ENCODE measurements at places on chromosomes 2 and 18. TPM values are rescaled to one million over a fixed set of nuclear protein-coding genes. Genes with fewer than 3 reads are reported as not detected.

- H3K27me3 ChIP-seq: no peaks in the 10 kb centered on the region
- no peak overlapping the region for H3K4me3 ChIP-seq
- no peak overlapping the region for H3K27ac ChIP-seq
- no peaks in the 10 kb centered on the region for H3K4me1 ChIP-seq
- DNase-seq: no peak
- peaks cover 8% of the 10 kb centered on the region for H3K36me3 ChIP-seq
These were observed 34.7 kb downstream of the TFPI start for GRCh38 chr2:187519419-187520120.

DNA sequence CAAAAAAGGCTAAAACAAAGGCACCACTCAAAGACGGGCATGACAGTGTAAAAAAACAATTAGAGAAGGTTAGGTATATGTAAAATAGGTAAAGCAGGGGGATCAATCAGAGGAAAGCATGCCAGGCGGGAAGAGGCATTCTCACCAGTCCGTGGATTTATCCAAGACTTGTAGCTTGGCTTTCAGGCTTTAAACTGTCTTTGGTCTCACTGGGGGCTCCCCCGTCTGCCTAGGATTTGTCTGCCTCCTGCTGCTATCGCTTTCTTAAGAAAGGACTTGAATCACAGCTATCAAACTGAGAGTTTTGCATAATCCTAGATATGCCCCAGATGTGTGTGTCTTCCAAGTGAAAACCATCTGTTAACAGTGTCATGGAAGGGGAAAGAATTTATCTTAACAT, 11.1 kb upstream of the GORASP2 start:
- H3K27me3 ChIP-seq: no peaks in the 10 kb centered on the region
- H3K36me3 ChIP-seq: peaks cover under 1% of the 10 kb centered on the region
- no peak overlapping the region for H3K4me3 ChIP-seq
- no peak overlapping the region for H3K27ac ChIP-seq
- no peaks in the 10 kb centered on the region for H3K4me1 ChIP-seq
- no peak for DNase-seq

DNA sequence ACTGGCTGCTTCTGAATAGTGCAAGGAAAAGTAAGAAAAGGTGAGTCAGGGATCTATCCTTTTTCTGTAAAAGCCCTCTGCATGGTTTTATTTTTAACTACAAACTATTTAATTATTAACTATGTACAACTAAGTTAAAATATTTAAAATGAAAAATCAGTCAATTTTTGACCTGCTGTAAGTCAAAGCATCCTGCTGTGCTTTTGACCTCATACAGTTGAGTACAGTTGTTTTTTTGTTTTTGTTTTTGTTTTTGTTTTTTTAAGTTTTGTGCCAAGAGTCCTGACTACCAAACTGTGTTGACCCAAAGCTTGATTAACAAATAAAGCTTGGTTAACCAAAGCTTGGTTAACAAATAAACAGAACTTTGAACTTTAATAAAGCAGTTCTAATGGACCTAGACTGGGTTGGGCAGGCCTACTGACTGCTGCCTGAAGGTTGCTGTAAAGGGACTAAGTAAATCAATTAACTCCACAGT, at the start of gene ACMSD:
Gene ACMSD (plus strand): TSS at position 474 of the 478 bp plus-strand sequence. CDS start 67 bp downstream, outside the sequence.
- no peak for DNase-seq
- H3K27me3 ChIP-seq: no peaks in the 10 kb centered on the region
- no peaks in the 10 kb centered on the region for H3K36me3 ChIP-seq
- H3K4me1 ChIP-seq: no peaks in the 10 kb centered on the region
- no peak within 1 kb of the TSS for H3K27ac ChIP-seq
- no peak within 1 kb of the TSS for H3K4me3 ChIP-seq

- no peak overlapping the region for H3K4me3 ChIP-seq
- H3K27me3 ChIP-seq: no peaks in the 10 kb centered on the region
- peaks cover 4% of the 10 kb centered on the region for H3K36me3 ChIP-seq
- no peak for DNase-seq
- no peaks in the 10 kb centered on the region for H3K4me1 ChIP-seq
These were observed 69.7 kb upstream of the ACKR3 start for GRCh38 chr2:236499691-236500578.

GRCh38 chr2:233047206-233047605, 12.9 kb upstream of the INPP5D start:
- no peak overlapping the region for H3K4me3 ChIP-seq
- H3K4me1 ChIP-seq: peaks cover 3% of the 10 kb centered on the region
- H3K27ac ChIP-seq: no peak overlapping the region
- no peak for DNase-seq

GRCh38 chr18:72539901-72540300, 4.2 kb downstream of the CBLN2 start:
- no peaks in the 10 kb centered on the region for H3K36me3 ChIP-seq
- H3K4me1 ChIP-seq: peaks cover 18% of the 10 kb centered on the region
- peaks cover 21% of the 10 kb centered on the region for H3K27me3 ChIP-seq
- H3K27ac ChIP-seq: no peak overlapping the region
- no peak overlapping the region for H3K4me3 ChIP-seq

The BCL11A gene
- total RNA-seq: 14.9 TPM

- no peaks in the 10 kb centered on the region for H3K27me3 ChIP-seq
- H3K36me3 ChIP-seq: no peaks in the 10 kb centered on the region
- H3K4me1 ChIP-seq: no peaks in the 10 kb centered on the region
- no peak overlapping the region for H3K4me3 ChIP-seq
- no peak overlapping the region for H3K27ac ChIP-seq
- no peak for DNase-seq
These were observed 132.8 kb upstream of the PDE1A start for GRCh38 chr2:182559623-182560022.

GRCh38 chr18:54958704-54959625, at the start of gene CCDC68:
Gene CCDC68 (minus strand): TSS chr18:54959461. CDS start chr18:54942791, 16,670 bp downstream.
- peak within 1 kb of the TSS; percentile 40 for H3K4me3 ChIP-seq
- DNase-seq: no peak
- no peak within 1 kb of the TSS for H3K27ac ChIP-seq
- peaks cover 16% of the 10 kb centered on the region for H3K27me3 ChIP-seq

DNA sequence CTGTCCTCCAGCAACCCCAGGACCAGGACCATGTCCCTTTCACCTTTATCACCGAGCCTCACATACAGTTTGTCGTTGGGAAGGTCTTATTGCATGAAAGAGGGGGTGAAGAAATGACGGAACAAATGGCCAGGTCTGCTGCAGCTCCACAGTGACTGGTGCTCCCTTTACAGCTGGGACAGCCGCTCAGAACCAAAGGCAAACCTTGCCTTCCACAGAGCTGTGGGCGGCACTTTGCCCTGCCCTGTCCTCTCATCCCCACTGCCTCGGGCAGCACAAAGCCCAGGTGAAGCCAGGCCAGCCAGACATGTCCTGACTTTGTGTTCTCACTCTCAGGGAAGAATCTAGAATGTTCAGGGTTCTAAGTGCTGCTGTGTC, 961 bp downstream of the GPR55 start:
- no peak for DNase-seq
- peaks cover 10% of the 10 kb centered on the region for H3K4me1 ChIP-seq
- H3K27me3 ChIP-seq: no peaks in the 10 kb centered on the region
- no peak overlapping the region for H3K27ac ChIP-seq
- H3K36me3 ChIP-seq: no peaks in the 10 kb centered on the region

- H3K36me3 ChIP-seq: no peaks in the 10 kb centered on the region
- H3K4me1 ChIP-seq: peaks cover 14% of the 10 kb centered on the region
- no peak overlapping the region for H3K4me3 ChIP-seq
- no peaks in the 10 kb centered on the region for H3K27me3 ChIP-seq
- no peak overlapping the region for H3K27ac ChIP-seq
These were observed 59.7 kb upstream of the CAPN13 start for GRCh38 chr2:30866974-30867373.

GRCh38 chr2:84830758-84831500, 50.0 kb downstream of the TRABD2A start:
- DNase-seq: no peak
- no peaks in the 10 kb centered on the region for H3K27me3 ChIP-seq
- H3K4me1 ChIP-seq: peaks cover 9% of the 10 kb centered on the region
- no peak overlapping the region for H3K27ac ChIP-seq

DNA sequence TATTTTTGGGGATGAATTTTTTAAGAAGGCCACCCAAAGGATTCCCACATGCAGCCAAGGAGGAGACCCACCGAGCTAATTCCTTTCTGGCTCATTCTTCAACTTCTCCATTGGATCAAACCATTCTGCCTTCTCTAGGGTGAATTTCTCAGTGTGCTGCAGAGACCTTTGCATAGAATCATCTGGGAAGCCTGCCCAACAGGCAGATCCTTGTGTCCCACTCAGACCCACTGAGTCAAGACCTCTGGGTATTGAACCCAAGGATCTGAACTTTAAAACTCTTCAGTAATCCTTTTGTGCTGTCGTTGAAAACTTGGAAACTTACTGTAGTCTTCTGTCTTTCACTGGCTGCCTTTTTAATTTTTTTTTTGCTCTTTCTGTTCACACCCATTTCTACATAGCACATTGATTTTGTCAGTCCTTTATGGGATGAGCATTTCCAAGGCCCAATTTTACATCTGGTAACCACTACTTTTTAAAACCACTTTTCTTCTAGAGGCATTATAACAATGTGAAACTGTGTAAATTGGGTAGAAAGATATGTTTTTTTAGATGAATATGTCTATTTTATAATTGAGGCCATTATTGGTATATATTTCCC, 120.2 kb downstream of the TSN start:
- no peaks in the 10 kb centered on the region for H3K27me3 ChIP-seq
- no peak for DNase-seq
- no peak overlapping the region for H3K4me3 ChIP-seq
- no peaks in the 10 kb centered on the region for H3K36me3 ChIP-seq
- no peak overlapping the region for H3K27ac ChIP-seq

The ZNF516 gene
- total RNA-seq: 25.1 TPM

- H3K4me3 ChIP-seq: no peak overlapping the region
- no peaks in the 10 kb centered on the region for H3K4me1 ChIP-seq
- H3K36me3 ChIP-seq: peaks cover 4% of the 10 kb centered on the region
- no peaks in the 10 kb centered on the region for H3K27me3 ChIP-seq
These were observed 48.0 kb downstream of the ABI2 start for GRCh38 chr2:203376173-203376572.

The TCF23 gene
- total RNA-seq: 0.06 TPM

DNA sequence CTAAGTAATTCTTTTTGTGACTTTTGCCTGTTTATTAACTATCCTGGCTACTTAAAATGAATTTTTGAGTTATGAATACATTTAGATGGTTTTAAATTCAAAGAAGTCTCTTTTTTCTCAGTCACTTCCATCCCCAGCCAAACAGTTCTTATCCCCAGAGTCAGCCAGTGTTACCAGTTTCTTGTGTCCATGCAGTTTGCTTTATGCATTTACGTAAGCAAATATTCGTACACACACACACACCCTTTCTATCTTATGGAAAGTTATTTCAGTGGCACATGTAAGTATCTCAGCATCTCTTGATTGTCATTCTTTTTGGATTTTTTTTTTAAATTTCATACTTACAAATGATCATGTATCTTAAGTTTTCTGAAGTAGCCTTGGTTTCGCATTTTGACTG, 113.2 kb downstream of the NEDD4L start:
- no peaks in the 10 kb centered on the region for H3K27me3 ChIP-seq
- no peak for DNase-seq
- H3K36me3 ChIP-seq: peaks cover 3% of the 10 kb centered on the region
- H3K4me3 ChIP-seq: no peak overlapping the region
- H3K27ac ChIP-seq: no peak overlapping the region

GRCh38 chr18:21479721-21480120, 120.8 kb downstream of the ESCO1 start:
- no peaks in the 10 kb centered on the region for H3K4me1 ChIP-seq
- no peak overlapping the region for H3K27ac ChIP-seq
- no peak for DNase-seq
- no peak overlapping the region for H3K4me3 ChIP-seq
- no peaks in the 10 kb centered on the region for H3K36me3 ChIP-seq
- H3K27me3 ChIP-seq: no peaks in the 10 kb centered on the region

- H3K27ac ChIP-seq: no peak overlapping the region
- DNase-seq: peak; percentile 53
- no peaks in the 10 kb centered on the region for H3K36me3 ChIP-seq
- no peaks in the 10 kb centered on the region for H3K4me1 ChIP-seq
These were observed 16.5 kb downstream of the SCG2 start for GRCh38 chr2:223585666-223586065.

The CAVIN2 gene
- 26.6 TPM for total RNA-seq

- peaks cover 18% of the 10 kb centered on the region for H3K36me3 ChIP-seq
- no peak overlapping the region for H3K4me3 ChIP-seq
- peaks cover 11% of the 10 kb centered on the region for H3K4me1 ChIP-seq
- H3K27me3 ChIP-seq: no peaks in the 10 kb centered on the region
These were observed 86.2 kb upstream of the ASB18 start for GRCh38 chr2:236350426-236350825.

DNA sequence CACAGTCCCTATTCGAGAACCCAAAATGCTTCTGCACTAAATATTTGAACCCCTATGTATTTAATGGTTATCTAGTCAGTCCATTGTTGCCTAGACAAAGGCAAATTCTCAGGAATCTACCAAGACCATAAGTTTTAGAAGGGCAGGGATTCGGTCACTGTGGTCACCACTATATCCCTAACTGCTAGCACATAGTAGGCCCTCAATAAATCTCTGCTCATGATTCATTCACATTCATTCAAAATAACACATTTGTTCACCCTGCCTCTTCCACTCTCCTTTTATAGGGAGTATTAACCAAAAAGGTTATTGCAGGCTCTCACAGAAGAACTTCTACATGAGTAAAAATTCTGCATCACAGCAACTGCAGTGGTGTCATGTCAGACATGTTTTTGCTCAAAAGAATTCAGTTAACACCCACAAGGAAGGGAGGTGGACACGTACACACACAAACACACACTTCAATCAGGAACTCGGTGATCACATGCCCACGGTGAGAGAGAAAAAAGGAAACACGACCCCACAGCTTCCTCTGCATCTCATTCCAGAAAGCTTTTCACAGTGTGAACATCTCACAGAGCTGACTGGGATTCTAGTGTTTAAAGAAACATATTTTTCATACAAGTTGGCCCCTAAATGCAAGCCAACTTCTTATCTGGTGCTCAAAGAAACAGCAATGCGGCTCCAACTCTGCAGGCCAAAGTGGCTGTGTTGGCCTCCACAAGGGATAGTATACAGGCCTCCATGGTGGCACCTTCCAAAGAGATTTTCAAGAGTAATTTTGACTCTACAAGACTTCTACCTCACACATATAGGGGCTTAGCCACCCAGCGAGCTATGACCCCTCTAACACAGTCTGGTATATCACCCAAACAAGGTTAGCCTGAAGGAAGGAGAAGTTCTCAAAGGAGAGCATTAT, 98.0 kb downstream of the ANKRD44 start:
- H3K27me3 ChIP-seq: no peaks in the 10 kb centered on the region
- H3K4me3 ChIP-seq: no peak overlapping the region
- no peaks in the 10 kb centered on the region for H3K36me3 ChIP-seq

DNA sequence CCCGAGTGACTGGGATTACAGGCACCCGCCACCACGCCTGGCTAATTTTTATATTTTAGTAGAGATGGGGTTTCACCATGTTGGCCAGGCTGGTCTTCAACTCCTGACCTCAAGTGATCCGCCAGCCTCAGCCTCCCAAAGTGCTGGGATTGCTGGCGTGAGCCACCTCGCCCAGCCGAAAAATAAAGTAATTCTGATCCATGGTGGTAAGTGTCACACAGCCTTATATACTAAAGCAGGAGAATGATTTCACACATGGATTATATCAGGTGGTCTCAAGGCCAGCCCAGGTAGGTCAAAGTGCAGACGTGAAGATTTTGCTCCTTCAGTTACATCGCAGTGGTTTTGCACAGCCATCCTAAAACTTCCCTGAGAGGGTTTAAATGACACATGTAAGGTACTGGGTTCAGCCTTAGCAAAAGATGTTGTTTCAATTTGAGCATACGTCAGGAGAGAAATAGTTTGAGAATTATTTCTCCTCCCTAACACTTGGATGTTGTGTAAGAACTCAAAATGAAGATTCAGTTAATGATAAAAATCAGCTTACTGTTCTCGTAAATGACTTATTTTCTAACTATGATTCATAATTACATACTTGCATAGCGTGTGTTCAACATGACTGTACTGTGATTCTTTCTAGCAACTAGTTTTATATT, 93.0 kb upstream of the SLC39A10 start:
- no peaks in the 10 kb centered on the region for H3K36me3 ChIP-seq
- no peaks in the 10 kb centered on the region for H3K4me1 ChIP-seq
- H3K27me3 ChIP-seq: no peaks in the 10 kb centered on the region

Measured in spinal cord (tissue), 10 donors.